GM13976 (cell line): ENCODE measurements at places on chromosomes 11 and 22.
A peak's percentile ranks its signal among the peaks of the same experiment; 100 is the strongest.

DNA sequence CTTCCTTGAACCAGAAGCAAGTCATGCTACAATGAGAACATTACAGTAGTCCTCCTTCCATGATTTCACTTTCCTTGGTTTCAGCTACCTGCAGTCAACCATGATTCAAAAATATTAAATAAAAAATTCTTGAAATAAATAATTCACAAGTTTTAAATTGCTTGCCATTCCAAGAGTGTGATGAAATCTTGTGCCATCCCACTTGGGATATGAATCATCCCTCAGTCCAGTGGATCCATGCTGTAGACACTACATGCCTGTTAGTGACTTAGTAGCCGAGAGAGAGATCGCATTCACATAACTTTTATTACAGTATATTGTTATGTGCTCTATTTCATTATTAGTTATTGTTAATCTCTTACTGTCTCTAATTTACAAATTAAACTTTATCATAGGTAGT, 6.0 kb downstream of the HOATZ start:
- DNase-seq = no peak

- no peak for DNase-seq
These were observed 3.3 kb downstream of the ARL14EP start for GRCh38 chr11:30326114-30326778.

GRCh38 chr11:79449040-79449439, 8.2 kb upstream of the TENM4 start:
- no peak for DNase-seq

GRCh38 chr22:25845985-25846745, 104.2 kb downstream of the MYO18B start:
- DNase-seq = peak; percentile 56

GRCh38 chr11:118265954-118266353, 1.9 kb upstream of the MPZL2 start:
- no peak for DNase-seq

- peak; percentile 69 for DNase-seq
These were observed 3.9 kb downstream of the MYEOV start for GRCh38 chr11:69297787-69298266.

DNA sequence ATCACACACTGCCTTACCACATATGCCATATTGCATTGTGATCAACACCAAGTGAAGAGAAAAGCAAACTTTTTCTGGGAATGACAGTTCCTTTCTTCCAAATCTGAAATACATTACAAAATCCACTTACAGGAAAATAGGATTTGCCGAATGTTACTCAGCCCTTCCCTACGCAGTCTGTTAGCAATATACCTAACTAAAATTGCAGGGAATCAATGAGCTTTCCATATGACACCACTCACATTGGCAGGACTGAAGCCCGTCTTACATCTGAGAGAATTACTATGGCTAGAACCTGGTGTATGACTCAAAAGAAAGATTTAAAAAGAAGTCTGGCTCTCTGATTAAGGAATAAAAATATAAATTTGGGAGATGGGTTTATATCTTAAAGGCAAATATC, 136.0 kb downstream of the LRRC4C start:
- DNase-seq = no peak

DNA sequence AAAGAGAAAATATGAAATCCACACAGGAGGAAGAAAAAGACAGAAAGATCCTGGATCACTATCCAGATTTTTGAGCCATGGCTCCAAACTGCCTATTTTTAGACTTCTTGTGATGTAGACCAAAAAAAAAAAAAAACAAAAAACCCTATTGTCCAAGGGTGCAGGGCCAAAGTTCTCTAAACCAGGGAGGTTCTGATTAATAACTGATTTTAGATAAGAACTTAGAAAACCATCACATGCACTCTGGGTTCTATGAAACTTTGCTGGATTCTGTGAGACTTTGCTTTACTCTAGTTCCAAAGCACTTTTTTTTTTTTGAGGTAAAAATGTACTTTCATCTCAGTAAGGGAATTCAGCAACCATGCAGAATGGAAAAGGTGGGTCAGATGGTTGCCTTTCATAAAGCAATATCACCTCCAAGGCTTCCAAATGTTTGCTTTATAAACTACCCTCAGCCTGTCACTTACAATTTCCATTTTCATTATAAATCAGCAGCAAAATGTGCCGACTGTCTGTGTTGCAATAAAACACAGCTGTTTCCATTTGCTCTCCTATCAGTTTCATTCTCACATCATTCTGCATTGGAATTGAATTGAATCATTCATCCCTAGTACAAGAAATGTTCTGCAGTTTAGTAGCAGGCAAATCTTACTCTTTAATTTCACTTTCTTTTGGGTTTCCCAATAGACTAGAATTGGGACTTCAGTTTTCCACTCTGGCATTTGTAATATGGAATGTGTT, 1584.3 kb upstream of the RAG2 start:
- DNase-seq = no peak

DNA sequence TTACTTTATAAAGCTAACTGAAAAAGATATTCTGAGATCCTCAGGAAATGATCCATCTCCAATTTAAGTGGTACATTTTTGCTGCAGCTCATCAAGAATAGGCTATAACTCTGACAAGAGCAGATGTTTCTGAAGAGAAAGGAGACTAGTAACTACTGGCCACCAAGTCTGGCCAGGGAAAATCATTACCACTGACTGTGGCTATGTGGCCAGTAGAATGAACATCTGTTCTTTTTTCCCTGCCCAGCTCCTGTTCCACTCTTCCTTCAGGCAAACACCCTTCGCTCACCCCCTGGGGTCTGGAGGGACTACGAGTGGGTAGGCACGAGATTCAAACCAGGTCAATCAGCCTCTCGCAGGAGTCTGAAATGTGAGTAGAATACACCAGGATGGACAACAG, 23.9 kb downstream of the TMEM123 start:
- no peak for DNase-seq
